ENCODE measurements at places on chromosomes 7 and 10.

DNA sequence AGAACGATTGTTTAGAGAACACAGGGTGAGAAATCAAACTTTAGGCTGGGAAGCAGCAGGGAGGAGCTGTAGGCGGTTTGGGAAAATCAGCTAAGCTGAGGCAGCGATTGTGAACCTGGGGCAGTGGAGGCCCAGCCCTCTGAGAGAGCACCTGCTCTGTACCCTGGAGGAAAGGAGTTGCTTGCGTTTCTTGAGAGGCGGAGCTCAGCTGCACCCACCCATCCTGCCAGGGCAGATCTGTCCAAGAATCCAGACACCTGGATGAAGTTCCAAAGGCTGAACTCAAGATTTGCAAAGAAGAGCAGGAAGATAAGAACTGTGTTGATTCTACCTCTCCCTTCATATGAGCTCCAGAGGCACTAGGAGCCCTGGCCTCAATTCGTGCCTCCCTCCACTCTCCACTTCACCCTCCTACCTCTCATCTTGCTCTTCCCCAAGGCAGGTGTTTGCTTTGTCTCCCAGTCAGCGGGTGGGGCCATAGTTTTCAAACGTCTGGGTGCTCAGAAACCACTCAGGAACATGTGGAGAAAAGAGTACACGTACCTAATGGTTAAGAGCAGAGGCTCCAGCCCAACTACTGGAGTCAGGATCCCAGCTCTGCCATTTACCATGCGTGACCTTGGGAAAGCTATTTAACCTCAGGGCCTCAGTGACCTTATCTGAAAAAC is 21.5 kb upstream of the TMEM213 start:
- no peak for DNase-seq

DNA sequence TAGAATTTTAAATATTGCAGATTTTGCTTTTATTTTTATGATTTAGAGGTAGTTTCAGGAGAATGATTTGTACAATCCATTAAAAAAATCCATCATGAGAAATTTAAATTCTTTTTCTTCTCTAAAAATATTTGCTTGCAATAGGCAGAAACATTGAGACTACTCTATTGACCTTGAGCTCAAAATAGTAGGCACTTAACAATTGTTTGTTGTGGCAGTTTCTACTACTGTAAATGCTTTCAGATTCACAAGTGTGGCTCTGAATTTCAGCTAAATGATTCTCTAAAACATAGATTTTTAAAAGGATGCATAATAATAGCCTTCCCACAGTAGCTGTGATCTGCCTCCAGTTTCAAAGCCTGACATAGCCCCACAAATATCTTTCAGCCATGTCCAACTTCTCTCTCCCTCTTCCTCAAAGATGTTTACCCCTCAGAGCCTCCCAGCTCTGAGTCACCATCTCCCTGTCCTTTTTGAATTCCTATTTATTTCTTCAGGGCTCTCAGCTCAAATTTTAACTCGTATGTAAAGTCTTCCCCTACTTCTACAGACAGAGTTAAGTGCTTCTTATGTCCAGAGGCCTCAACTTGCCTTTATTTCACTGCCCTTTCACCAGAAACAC is 160.5 kb downstream of the AOAH start:
- no peak for DNase-seq

DNA sequence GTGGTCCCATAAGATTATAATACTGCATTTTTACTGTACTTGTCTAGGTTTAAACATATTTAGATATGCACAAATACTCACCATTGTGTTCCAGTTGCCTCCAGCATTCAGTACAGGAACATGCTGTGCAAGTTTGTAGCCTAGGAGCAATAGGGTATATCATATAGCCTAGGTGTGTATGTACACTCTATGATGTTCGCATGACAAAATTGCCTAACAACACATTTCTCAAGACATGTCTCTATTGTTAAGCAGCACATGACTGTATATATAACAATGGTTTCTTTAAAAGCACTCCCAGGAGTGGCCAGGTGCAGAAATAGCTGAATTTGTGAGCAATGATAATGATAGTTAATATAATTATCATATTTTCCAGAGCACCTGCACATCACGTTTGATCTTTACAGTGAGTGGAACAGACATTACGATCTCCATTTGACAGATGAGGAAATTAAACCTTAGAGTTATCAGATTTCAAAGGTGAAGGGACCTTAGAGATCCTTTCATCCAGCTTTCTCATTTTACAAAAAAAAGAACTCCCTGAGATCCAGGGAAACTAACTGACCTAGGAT is 99.2 kb upstream of the PDCD4 start:
- DNase-seq, result no peak

DNA sequence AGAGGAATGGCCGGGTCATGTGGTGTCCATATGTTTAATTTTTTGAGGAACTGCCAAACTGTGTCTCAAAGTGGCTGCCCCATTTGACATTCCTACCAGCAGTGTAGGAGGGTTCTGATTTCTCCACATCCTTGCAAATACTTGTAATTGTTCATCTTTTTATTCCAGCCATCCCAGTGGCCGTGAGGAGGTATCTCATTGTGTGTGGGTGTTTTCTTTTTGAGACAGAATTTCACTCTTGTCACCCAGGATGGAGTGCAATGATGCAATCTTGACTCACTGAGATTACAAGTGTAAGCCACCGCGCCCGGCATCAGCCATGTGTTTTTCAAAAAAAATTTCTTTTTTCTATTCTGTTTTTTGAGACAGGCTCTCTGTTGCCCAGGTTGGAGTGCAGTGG is 38.7 kb upstream of the DLG5 start:
- peak; percentile 87 for DNase-seq

DNA sequence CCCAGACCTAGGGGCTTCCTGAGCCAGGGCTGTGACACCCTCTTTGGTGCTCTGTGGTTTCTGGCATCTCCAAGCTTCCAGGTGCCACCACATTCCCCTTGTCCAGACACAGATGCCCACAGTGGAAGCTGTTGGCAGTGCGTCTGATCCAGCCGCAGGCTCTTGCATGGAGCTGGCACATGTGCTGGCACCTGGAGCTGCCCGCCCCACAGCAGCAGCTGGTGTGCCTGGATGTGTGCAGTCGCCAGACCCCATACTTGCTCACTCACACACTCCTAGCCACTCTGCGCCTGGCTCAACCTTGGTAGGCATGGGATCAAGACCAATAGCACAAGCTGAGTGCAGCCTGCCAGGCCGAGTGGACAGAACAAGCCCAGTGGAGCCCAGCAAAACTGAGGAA is 106.5 kb downstream of the LYZL1 start:
- no peak for DNase-seq

DNA sequence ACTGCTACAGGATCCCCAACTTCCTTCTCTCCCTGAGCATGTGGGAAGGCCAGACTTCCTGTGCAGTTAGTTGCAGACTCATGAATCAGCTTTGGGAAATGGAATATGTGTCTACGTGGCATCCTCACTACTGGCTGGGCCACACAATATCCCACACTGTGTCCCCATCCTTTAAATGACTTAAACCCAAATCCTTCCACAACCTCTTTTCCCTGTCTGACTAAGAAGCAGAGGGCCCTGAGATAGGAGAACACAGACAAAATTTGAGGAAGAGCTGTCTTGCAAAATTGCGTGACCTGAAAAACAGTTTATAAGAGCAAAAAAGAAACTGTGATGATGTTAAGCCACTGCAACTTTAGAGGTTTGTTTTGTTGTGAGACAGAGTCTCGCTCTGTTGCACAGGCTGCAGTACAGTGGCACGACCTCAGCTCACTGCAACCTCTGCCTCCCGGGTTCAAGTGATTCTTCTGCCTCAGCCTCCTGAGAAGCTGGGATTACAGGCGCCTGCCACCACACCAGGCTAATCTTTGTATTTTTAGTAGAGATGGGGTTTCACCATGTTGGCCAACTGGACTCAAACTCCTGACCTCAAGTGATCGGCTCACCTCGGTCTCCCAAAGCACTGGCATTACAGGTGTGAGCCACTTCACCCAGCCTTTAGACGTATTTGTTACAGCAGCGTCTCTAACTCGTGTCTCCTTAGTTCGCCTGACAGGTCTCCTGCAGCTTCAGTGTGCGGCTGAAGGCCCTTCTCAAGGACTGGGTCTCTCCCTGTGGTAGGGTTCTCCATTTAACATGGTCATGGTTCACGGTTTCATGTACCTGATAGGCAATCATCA is 46.9 kb upstream of the SFMBT2 start:
- DNase-seq, result peak; percentile 31

GRCh38 chr10:60029475-60029874 is 123.1 kb upstream of the CCDC6 start:
- no peak for DNase-seq

DNA sequence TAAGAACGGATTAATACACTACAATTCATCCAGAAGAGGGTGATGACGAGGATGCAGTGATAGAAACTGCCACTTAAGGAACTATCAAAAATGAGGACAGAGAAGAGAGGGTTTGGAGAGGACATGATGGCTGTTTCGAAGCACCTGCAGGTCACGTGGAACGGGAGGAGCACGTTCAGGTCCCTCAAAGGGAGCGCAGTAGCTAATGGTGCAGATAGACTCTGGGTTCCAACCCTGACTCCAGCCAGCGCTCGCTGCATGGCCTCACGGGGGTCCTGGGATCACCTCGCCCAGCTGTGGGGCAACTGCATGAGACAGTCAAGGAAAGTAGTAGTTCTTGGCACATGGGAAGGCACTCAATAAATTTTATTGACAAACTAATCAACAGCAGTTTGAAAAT is 208.6 kb upstream of the RNF32 start:
- no peak for DNase-seq

GRCh38 chr7:88310956-88311674 is 4.4 kb upstream of the STEAP4 start:
- DNase-seq, result no peak

DNA sequence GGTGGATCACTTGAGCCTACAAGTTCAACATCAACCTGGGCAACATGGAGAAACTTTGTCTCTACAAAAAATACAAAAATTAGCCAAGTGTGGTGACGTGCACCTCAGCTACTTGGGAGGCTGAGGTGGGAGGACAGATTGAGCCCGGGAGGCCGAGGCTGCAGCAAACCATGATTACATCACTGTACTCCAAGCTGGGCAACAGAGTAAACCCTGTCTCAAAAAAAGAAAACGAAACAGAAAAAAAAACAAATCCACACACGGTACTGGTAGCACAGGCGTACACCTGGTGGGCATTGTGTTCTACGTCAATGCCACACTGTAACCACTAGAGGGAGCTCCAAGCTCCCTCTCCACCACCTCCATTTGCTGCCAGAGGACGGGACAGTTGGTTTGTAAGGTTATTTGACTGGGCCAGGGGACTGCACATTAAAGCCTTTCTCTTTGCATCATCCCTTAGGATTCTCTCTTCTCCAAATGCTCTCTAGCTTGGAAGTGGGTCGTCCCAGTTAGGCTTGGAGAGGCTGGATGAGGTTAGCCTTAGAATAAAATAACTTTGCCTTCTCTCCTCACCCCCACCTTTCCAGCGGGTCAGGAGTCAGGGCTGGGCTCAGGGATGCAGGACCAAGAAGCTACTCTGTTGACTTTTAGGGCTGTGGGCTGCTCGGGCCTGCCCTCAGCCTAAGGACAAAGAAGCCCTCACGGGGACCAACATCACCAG is 130.8 kb downstream of the SORBS1 start:
- peak; percentile 47 for DNase-seq

GRCh38 chr7:147982307-147982706 is 608.3 kb upstream of the C7orf33 start:
- no peak for DNase-seq
